Astrocyte of the hippocampus (primary cell): ENCODE measurements at places on chromosomes 1 and 21.

DNA sequence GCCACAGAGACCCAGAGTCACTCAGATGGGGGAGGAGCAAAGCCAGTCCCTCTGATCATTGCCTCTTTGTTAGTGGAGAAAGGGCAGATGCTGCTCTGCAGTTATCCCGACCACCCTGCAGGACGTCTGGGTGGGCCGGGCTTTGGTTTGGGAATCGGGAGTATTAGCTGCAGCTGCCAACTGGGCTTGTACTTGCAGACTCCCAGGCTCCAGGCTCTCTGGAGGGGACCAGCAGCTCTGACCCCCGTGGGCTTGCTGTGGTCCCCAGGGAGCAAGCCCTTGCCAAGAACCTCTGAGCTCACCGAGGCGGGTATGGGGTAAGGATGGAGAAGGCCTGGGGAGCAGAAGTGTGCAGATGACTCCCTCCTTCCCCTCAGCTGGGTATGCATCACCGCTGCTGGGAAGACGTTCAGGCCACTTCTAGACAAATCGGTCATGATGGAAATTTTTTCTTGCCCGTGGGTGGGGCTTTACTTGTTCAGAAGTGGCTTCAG lies 21.6 kb downstream of the MAPKAPK2 start:
- DNase-seq: peak; percentile 58

GRCh38 chr1:91498498-91499245 lies 2.0 kb upstream of the CDC7 start:
- no peak for DNase-seq

DNA sequence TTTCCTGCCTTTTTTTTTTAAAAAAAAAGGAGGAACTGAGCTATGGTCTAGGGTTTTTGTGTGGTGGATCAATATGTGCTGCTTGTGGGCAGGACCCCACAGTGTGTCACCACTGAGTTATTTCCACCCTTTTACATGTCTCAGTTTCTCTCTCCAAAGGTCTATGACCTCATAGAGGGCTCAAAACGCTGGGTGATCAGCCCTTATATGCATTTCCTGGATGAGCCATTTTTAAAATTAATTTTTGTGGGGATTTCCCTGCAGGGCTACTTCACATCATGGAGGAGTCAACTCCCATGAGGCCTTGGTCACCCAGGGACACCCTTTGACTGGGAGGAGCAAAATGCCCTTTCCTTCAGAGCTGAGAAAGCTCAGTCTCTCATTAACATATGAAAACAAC lies 20.7 kb upstream of the HAO2 start:
- peak; percentile 5 for DNase-seq

DNA sequence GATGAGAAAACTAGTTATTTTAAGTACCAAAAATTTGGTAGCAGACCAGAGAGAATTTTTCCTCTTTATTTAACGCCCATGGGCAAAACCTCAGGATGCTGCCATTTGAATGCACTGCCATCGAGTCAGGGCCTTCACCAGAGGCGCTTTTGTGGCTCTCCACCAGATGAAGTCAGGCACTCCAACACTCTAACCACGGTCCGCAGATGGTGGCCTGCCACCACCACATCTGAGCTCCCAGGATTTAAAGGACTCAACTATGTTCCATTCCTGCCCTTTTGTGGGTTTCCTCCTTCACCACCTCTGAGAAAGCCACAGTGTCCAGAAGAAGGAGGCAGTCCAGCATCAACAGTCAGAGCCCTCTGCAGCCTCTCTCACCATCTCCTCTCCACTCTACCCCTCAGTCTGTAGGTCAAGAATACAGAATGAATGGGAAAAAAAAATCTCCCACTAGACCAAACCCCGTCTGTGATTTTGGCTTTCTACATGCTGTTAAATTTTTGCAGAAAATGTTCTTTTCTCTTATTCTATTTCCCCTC lies 647.4 kb downstream of the USP25 start:
- peak; percentile 75 for DNase-seq

GRCh38 chr1:78792756-78793155 lies 143.1 kb downstream of the IFI44 start:
- peak; percentile 2 for DNase-seq

- DNase-seq: no peak
Observed at GRCh38 chr1:234856845-234857245, 246.9 kb upstream of the IRF2BP2 start.

DNA sequence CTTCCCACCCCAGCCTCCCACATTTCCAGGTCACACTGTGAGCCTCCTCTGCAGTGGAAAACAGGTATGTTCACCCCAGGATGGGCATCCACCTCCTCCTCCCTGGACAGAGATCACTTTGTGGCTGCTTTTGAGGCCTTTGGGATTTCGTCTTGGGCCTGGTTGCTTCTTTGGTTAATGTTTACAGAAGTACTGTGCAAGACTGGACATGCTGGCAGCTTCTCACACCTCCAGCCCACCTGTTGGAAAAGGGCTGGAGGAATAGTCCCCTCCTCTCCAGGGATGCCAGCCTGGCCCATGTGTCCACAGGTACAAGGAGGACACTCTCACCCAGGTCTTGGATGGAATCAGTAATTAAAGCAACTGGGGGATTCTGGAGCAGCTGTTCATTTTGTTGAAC lies 56.1 kb downstream of the KAZN start:
- DNase-seq: no peak

DNA sequence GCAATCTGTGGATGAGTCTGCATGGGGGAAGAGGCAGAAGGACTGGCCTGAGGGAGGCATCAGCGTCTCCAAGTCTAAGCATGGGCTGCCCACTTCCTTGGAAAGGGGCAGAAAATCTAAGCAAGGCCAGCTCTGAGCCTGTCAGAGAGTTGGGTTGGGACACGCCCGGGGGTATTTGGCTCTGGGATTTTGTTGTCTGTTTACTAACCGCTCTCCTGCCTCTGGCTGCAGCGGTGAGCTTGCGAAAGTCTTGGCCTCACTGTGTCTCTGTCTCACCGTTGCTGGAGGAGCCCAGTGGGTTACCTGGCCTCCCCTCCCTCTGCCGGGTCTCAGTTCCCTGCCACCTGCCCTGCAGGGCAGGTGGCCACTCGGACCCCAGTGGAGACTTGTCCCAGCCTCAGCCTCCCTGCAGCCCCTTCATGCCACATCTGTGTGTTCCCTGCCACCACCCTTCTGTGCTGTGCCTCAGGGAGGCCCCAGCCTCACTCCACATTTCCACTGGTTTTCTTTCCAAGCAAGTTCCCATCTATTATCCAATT lies 33.7 kb downstream of the EDN2 start:
- no peak for DNase-seq

DNA sequence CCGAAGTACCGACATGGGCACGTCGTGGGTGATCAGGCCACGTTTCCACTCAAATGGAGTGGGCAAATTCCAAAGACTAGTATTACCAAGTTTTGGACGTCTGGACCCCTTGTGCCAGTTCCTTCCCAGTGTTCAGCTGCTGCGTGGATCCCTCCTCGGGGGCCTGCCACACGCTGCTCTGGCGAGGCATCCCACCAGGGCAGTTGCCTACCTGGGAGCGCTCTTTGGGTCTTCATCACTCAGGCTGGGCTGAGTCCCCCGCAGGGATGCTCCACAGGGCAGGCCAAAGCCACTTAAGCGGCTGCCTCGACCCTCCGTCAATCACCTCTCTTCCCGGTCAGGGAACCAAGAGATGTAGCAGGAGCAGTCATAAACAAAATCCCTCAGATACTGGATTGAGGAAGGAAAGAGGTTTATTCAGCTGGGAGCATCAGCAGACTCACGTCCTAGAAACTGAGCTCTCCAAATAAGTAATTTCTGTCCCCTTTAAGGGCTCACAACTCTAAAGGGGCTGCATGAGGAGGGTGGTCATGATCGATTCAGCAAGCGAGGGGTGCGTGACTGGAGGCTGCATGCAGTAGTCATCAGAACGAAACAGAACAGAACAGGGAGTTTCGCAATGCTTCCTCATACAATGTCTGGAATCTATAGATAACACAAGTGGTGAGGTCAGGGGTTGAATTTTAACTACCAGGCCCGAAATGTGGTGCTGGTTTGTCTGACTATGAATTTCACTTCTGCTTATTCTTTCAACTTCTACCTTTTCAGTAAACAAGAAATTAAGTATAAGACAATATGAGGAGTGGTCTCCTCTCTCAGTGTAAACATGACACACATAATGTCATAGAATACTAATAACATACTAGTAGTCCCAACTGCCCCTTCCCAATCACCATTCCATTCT lies 998.6 kb upstream of the NCAM2 start:
- no peak for DNase-seq

DNA sequence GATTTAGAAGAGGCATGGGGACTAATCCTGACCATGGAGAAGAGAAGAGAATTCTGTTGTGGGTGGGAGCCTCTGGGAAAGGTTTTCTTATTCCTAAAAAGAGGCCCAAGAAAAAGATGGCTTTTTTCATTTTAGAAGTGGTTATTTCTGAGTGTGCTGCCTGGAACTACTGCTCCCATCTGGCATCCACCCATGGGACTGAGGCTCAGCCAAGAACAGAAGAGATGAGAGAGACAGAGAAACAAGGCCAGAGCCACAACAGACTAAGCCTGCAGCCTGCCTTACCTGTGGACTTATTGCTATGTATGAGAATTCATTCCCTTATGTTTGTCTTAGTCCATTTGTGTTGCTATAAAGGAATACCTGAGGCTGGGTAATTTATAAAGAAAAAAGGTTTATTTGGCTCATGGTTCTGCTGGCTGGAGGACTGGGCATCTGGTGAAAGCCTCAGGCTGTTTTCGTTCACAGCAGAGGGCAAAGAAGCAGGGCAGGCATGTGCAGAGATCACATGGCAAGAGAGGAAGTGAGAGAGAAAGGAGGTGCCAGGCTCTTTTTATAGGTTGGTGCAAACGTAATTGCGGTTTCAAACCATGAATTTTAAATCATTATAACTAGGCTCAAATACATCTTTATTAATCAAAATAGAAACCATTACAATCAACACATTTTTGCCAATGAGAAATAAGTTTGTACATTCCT lies 57.5 kb upstream of the PRDM2 start:
- no peak for DNase-seq

DNA sequence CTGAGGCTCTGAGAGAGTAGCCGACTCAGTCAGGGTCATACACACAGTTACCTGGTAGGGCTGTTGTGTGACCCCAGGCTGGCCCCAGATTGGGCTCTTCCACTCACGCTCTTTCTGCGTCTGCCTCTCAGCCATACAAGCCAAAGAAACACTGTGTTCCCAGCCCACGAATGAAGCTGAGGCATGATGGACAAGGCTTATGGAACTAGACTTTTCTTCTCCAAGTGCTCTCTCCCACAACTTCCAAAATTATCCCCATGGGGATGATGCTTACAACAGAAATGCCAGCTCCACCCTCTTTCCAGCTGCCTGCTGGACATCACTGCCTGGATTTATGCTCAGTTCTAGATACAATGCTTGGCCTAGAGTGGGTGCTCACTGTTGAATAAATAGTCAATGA lies 102.8 kb upstream of the JUN start:
- DNase-seq: no peak

DNA sequence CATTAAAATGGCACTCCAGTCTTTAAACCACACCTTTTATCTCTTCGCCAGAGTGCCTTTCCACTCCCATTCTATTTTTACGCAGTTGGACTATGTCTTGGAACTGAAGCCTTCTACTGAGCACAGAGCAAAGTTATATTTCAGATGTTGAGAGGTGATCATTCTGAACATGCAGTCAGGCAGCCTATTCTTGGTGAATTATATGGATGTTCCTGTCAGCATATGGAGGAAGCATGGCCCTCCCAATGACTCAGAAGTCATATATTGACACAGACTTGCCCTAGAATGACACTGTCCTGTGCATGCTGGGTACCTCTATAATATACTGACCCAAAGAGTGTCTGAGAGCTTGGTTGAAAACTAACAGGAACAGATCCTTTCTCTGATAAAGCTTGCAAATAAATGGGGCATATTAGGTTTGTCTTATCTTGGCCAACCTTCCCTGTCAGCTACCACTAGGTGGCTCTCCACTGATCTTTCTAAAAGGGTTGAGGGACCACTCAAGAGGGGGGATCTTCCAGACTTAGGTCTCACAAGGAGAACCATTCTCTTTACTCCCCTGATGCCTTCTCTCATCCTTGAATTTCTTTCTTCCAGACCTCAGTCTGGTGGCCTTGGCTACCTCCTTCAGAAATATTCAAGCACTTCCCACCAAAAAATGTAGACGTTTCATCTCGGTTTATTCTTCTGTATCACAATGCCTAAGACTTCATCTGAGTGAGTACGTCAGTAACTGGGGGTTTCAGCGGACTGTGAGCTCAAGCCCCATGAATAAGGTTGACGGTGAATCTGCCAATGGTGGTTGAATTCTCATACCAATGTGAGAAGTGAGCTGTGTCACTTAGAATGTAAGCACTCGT lies 11.8 kb upstream of the ALG14 start:
- peak; percentile 24 for DNase-seq
